ENCODE measurements at places on chromosomes 5 and 9. TPM values are rescaled to one million over a fixed set of nuclear protein-coding genes. Genes with fewer than 3 reads are reported as not detected.

The SPINK7 gene
- total RNA-seq = not detected

The LCN15 gene
- total RNA-seq = not detected

The PGM5 gene
- total RNA-seq = not detected

The PCDHGA6 gene
- 0.15 TPM for total RNA-seq

- DNase-seq = no peak
These were observed 36.3 kb downstream of the ITGA2 start for GRCh38 chr5:53025487-53025886.

GRCh38 chr9:96163712-96164111 is 138.3 kb downstream of the HSD17B3 start:
- no peak for DNase-seq

DNA sequence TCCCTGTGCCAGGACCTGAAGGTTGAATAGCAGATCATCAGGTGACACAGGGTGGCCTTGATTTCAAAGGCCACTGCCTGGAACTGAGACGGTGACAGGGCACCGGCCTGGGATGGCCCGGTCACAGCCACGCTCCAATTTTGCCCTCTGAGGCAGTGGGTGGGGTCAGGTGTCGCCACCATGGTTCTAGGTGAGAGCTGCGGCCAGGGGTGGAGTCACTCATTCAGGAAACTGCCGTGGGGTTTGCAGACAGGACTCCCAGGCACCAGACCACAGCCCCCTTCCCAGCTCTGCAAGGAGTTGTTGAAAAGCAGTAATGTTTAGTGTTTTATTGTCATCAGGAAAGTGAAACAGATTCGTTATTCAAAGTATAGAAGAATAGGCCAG is 17.3 kb upstream of the RNU6ATAC start:
- no peak for DNase-seq
